ENCODE measurements at places on chromosomes 11 and 22.

DNA sequence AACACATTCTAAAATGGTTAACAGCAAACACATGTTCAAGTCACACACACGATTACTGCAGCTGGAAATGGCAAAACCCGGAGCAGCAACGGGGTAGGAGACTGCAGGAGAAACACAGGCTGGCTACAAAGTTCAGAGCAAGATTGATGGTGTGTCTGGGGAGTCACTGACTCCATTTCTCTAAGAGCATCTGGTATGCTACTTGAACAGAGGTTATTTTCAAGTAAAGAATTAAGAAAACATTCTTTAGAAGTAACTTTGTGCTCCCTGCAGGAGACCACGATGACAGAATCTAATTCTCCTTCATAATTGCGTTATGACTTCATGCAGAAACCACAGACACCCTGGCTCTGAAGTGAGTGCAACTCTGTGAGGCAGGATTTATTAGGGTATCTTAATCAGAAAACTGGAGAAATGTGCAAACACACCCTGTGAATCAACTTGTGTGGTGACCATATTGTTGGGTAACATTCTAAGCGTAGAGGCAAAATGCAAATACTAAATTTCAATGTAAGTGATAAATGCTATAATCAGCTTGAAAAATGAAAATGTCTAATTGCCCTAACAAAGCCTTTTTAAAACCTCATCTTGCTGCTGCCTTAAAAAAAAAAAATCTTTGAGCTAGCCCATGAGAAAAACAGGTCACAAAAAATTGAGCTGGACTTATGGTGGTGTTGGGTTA, 303.0 kb downstream of the CADM1 start:
- no peak for DNase-seq

GRCh38 chr22:25169278-25170031, 30.2 kb upstream of the CRYBB3 start:
- no peak for DNase-seq

GRCh38 chr11:73384531-73384871, 8.3 kb downstream of the RELT start:
- no peak for DNase-seq

DNA sequence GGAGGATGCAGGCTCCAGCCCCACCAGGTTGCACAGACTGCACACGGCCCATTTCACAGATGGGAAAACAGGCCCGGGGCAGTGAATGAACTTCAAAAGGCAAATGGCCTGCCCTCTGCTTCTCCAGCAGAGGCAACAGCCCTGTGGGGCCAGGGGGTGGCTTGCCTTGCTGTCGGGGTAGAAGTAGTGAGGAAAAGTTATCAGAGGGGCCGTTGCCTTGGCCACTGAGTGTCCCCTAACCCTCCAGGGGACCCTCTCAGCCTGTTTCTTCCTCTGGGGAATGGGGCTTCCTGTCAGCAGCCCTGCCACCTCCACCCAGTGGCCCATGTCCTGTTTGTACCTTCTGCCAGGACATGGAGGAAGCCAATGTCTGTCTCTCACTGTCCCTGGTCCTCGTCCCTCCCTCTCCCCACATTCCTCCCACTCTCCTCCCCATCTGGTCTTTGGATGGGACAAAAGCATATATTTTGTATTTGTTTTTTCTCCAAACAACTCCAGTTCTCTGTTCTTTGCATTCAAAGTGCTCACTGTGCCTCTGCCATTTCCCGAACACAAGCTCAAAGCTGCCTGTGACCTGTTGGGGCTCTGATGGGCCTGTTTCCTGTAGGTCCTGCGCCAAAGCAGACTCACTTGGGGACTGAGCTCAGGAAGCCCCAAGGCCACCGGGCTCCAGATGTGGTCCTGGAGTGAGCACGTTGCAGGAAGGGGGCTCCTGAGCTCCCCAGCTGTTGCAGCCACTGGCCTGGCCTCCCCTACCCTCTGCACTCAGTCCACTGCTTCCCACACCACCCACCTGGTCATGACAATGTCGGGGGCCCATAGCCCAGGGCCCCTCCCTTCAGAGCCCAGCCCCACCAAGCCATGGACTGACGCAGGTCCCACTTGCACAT, 9.5 kb downstream of the MAP4K2 start:
- no peak for DNase-seq

GRCh38 chr11:3338569-3339339, 40.2 kb downstream of the ZNF195 start:
- DNase-seq, result no peak

DNA sequence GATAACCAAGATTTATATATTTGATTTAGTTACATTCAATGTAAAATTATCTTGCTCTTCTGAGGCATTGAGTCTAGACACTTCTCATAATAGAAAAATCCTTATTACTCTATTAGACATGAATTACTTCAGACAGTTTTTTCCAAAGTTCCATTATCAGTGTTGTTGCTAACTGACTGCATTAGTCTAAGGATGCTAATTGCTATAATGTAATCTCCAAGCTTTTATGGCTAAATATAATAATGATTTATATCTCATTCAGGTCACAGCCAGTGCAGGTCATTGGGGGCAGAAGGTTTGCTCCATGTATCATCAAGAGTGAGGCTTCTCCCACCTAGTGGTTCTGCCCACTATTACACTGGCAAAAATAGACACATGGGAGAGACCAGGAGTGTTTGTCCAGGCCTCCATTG, 377.2 kb upstream of the DDI1 start:
- no peak for DNase-seq

GRCh38 chr11:85947431-85948272, 92.5 kb downstream of the CCDC83 start:
- no peak for DNase-seq

- DNase-seq, result no peak
Measured at GRCh38 chr11:94130298-94131046, 1.8 kb downstream of the PANX1 start.

- no peak for DNase-seq
Measured at GRCh38 chr11:32428665-32429303, 6.6 kb downstream of the WT1 start.

All from stimulated activated CD8-positive, alpha-beta memory T cell treated with anti-CD3 and anti-CD28 coated beads, Interleukin-7, amount 100 ng/mL, for 4 hours (primary cell).